Activated CD4-positive, alpha-beta T cell treated with anti-CD3 and anti-CD28 coated beads for 36 hours (primary cell): ENCODE measurements at places on chromosomes 2 and 18. TPM values are rescaled to one million over a fixed set of nuclear protein-coding genes. Genes with fewer than 3 reads are reported as not detected.

UGT1A8 gene
- not detected for total RNA-seq

INHA gene
- total RNA-seq, result not detected

ST3GAL5 gene
- 7.3 TPM for total RNA-seq

COLEC12 gene
- total RNA-seq, result not detected

TDRD15 gene
- total RNA-seq, result not detected

ERLEC1 gene
- total RNA-seq, result 18.3 TPM

RTKN gene
- total RNA-seq, result 1.8 TPM

ASPRV1 gene
- 0.73 TPM for total RNA-seq

GRCh38 chr2:144424559-144425240 is 95.2 kb downstream of the ZEB2 start:
- no peak overlapping the region for H3K4me3 ChIP-seq
- peaks cover 9% of the 10 kb centered on the region for H3K27me3 ChIP-seq
- peaks cover 7% of the 10 kb centered on the region for H3K4me1 ChIP-seq

GRCh38 chr2:241190291-241190981 is 2.0 kb downstream of the ANO7 start:
- H3K4me1 ChIP-seq, result no peaks in the 10 kb centered on the region
- DNase-seq, result no peak
- no peak overlapping the region for H3K4me3 ChIP-seq
- H3K27me3 ChIP-seq, result no peaks in the 10 kb centered on the region
- H3K36me3 ChIP-seq, result no peaks in the 10 kb centered on the region

GRCh38 chr18:80034852-80035406 is 695 bp downstream of the RBFA start:
- no peaks in the 10 kb centered on the region for H3K27me3 ChIP-seq
- H3K27ac ChIP-seq, result peak overlapping the region; percentile 86
- H3K4me1 ChIP-seq, result peaks cover 21% of the 10 kb centered on the region
- no peak for DNase-seq

GRCh38 chr2:168731002-168731401 is 71.4 kb upstream of the NOSTRIN start:
- no peaks in the 10 kb centered on the region for H3K27me3 ChIP-seq
- no peaks in the 10 kb centered on the region for H3K4me1 ChIP-seq
- H3K36me3 ChIP-seq, result peaks cover 5% of the 10 kb centered on the region
- H3K27ac ChIP-seq, result no peak overlapping the region

DNA sequence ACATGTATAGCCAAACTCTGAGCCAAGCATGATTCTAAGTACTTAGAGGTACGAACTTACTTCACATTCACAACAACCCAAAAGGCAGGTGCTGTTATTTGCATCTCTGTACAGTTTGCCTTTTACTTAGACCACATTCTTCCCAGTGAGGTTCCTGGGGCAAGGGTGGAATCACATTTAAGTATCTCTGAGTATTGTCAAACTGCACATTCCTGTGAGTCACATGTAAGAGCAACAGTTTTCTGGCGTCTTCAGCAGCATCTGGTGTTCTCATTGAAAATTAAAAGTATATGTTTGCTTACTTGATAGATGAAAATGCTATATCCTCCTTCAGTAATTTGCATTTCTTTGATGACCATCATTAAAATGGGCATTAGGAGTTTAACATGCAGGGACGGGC is 119.1 kb downstream of the UXS1 start:
- H3K27ac ChIP-seq, result no peak overlapping the region
- H3K36me3 ChIP-seq, result no peaks in the 10 kb centered on the region
- no peak for DNase-seq
- peaks cover 33% of the 10 kb centered on the region for H3K4me1 ChIP-seq
- H3K4me3 ChIP-seq, result no peak overlapping the region

DNA sequence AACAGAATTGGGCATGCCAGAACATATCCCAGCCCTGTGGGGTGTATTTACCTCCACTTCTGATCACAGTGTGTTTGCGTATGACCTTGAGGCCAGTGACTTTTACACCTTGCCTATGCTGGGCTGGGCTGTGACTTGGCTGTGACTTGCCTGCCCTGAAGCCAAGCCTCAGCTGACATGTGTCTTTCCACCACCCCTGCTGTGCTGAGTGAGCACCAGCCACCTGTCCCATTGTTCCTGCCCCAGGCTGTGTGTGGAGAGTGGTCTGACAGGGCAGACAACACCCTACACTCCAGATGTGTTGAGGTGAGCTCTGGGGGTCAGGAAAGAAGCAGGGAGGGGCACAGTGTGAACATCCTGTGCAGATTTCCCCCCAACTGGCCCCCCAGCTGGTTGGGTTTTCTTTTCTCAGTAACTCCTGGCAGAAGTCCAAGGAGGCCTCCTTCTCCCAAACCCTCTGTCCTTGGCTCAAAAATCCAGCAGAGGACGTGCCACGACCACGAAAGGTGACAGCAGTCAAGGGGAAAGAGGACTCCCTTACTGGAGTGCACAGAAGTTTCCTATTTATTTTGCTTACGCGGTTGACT is 5.1 kb upstream of the STEAP3 start:
- no peak overlapping the region for H3K4me3 ChIP-seq
- peak; percentile 32 for DNase-seq
- H3K27me3 ChIP-seq, result peaks cover 25% of the 10 kb centered on the region
- H3K4me1 ChIP-seq, result no peaks in the 10 kb centered on the region
- H3K36me3 ChIP-seq, result no peaks in the 10 kb centered on the region

DNA sequence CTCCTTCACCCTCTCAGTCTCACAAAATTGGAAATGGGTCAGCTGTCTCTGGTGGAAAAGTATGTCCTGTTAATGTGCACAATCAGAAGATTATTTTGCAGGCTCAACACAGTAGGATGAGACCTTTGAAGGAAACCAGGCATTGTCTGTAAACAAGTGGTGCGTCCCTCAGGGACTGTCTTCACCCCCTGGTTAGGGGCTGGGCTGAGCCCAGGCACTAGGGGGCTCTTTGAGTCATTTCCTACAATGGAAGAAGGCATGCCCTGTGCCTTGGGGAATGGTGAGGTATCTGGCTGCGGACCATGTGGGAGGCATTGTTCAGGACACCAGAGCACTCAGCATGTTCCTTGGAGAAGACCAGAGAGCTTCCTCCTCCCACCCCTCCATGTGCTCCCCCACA is 26.8 kb downstream of the PKDCC start:
- no peaks in the 10 kb centered on the region for H3K4me1 ChIP-seq
- no peak for DNase-seq
- peaks cover 4% of the 10 kb centered on the region for H3K27me3 ChIP-seq
- H3K27ac ChIP-seq, result no peak overlapping the region

- H3K36me3 ChIP-seq, result no peaks in the 10 kb centered on the region
- H3K27me3 ChIP-seq, result no peaks in the 10 kb centered on the region
- H3K4me1 ChIP-seq, result no peaks in the 10 kb centered on the region
- H3K27ac ChIP-seq, result no peak overlapping the region
- H3K4me3 ChIP-seq, result no peak overlapping the region
- no peak for DNase-seq
Measured at GRCh38 chr2:107303964-107304363, 418.0 kb upstream of the ST6GAL2 start.

DNA sequence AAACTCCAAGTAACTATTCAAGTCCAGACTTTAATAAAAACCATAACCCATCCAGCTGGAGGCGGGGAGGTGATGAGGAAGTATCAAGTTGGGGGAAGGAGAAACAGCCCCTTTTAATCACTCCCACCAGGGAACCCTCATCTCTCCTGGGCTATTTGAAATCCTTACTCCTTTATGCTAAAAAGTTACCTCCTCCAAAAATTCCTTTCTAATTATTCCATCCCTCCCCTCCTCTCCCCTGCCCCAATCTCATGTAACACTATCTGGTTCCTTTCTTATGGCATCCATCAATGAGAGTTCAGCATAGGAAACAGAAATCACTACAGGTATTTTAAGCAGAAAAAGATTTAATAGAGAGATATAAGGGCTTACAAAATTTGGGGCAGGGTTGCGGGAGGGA is 9.3 kb upstream of the SLC14A2 start:
- no peaks in the 10 kb centered on the region for H3K36me3 ChIP-seq
- no peak overlapping the region for H3K27ac ChIP-seq
- no peaks in the 10 kb centered on the region for H3K4me1 ChIP-seq
- H3K4me3 ChIP-seq, result no peak overlapping the region
- DNase-seq, result no peak
- H3K27me3 ChIP-seq, result peaks cover 15% of the 10 kb centered on the region

- peaks cover 7% of the 10 kb centered on the region for H3K27me3 ChIP-seq
- no peaks in the 10 kb centered on the region for H3K36me3 ChIP-seq
- no peak overlapping the region for H3K27ac ChIP-seq
- H3K4me1 ChIP-seq, result peaks cover 30% of the 10 kb centered on the region
- DNase-seq, result no peak
Measured at GRCh38 chr18:13222856-13223281, 4.3 kb downstream of the LDLRAD4 start.

GRCh38 chr2:182667315-182667695 is 48.8 kb upstream of the DNAJC10 start:
- H3K27ac ChIP-seq, result no peak overlapping the region
- no peaks in the 10 kb centered on the region for H3K36me3 ChIP-seq
- no peak overlapping the region for H3K4me3 ChIP-seq
- H3K27me3 ChIP-seq, result peaks cover 3% of the 10 kb centered on the region

- no peak overlapping the region for H3K4me3 ChIP-seq
- no peaks in the 10 kb centered on the region for H3K4me1 ChIP-seq
- no peak for DNase-seq
- H3K27ac ChIP-seq, result no peak overlapping the region
- H3K27me3 ChIP-seq, result peaks cover 13% of the 10 kb centered on the region
Measured at GRCh38 chr18:45352874-45353273, 262.4 kb upstream of the SLC14A2 start.

DNA sequence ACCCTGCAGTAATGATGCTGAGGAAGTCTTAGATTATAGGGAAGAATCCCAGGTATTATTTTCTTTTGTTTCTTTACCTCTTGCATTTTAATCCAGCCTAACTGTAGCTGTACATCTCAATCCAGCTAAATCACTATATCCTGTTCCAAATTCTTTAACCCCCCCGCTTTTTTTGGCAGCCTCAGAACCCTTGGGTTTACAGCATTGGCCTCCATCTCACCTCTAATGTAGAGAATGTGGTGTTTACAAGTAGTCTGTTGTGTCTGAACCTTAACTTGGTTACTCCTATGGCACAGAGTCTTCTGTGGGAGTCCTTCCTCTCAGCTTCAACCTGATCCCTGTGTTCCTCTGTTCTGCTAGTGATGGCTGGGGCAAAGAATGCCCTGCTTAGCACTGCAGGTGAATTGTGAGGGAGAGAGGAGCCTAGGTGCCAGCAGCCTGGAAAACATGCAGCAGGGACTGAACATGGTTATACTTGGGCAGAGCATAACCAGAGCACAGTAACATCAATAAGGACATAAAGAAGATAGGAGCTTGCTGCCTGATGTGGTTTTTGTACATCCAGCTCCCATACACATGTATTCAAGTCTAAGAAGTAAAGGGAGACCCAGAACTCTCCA is 130.2 kb downstream of the FAM124B start:
- no peaks in the 10 kb centered on the region for H3K4me1 ChIP-seq
- H3K27me3 ChIP-seq, result peaks cover 4% of the 10 kb centered on the region
- DNase-seq, result no peak
- H3K4me3 ChIP-seq, result no peak overlapping the region

GRCh38 chr2:5991305-5991968 is 299.3 kb downstream of the SOX11 start:
- H3K4me1 ChIP-seq, result no peaks in the 10 kb centered on the region
- DNase-seq, result no peak
- H3K27ac ChIP-seq, result no peak overlapping the region
- H3K36me3 ChIP-seq, result no peaks in the 10 kb centered on the region

DNA sequence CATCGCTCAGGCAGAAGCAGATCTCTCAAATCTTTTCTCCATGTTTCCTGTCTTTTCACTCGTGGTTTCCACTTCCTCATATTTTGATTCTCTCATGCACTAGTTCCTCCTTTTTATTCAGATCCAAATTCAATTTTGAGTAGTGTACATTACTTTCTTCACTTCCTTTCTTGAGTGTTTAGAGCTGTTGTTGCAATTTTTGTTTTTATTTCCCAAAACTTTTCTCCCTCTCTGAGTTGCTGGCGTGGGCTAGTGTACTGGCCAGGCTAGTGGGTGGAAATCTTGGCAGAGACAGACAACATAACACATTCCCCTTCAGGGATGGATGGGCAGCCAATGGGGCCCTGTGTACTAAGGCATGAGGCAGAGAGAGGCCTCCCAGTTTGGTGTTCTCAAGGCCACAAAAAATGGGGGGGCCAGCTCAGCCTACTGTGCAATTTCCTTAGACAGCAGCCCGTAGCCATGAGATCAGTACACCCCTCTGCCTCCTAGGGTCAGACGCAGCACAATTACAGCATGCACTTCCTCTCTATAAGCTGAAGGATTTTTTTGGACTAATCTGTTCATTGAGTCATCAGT is 145.1 kb upstream of the PID1 start:
- DNase-seq, result no peak
- no peak overlapping the region for H3K4me3 ChIP-seq
- no peaks in the 10 kb centered on the region for H3K4me1 ChIP-seq
- H3K27ac ChIP-seq, result no peak overlapping the region
- peaks cover 5% of the 10 kb centered on the region for H3K27me3 ChIP-seq

- no peaks in the 10 kb centered on the region for H3K27me3 ChIP-seq
- H3K36me3 ChIP-seq, result no peaks in the 10 kb centered on the region
- H3K4me1 ChIP-seq, result no peaks in the 10 kb centered on the region
Measured at GRCh38 chr18:60664736-60665135, 292.2 kb upstream of the MC4R start.

DNA sequence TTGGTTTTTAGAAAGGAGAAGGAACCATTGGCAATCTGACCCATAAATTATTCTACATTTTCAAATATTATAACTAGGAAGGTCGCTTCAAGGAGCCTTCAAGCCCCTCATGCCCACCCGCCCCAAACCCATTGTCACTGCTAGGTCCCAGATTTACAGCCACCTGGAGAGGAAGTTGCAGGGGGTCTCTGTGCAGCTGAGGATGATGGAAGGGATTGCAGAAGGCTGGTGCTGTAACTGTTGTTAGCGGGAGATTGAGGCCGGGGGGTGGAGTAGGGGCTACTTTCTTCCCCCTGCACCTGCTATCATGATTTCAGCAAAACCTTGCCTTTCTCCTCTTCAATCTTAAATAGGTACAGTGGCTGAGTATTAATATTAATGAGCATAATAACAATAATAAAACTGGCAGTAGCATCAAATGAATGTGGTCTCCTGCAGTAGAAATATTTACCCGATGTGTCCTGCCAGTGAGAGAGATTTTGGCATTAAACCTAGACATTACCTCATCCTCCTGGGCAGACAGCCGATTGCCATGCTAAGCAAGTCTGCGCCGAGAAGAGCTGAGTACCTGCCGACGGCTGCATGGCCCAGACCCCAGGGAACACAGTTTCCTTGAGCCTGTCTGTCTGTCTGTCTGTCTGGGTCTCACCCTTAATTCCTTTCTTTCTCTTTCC is 225.4 kb downstream of the FAM210A start:
- DNase-seq, result no peak
- no peak overlapping the region for H3K4me3 ChIP-seq
- H3K27ac ChIP-seq, result peak overlapping the region; percentile 51

DNA sequence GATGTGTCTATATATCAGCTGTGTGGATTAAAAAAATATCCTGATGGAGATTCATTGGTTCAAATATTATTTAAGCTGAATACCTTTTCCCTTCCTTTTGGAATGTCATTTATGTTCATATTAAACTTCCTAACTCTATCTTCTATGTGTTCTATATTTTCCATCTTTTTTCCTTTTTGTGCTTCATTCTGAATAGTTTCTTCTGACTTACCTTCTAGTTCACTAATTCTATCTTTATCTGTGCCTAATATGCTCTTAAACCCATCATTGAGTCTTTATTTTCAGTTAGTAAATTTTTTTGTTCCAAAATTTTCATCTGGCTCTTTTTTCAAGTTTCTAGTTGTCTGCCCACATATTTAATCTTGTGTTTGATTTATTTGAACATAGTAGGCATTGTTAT is 219.4 kb upstream of the STON1 start:
- peaks cover 17% of the 10 kb centered on the region for H3K4me1 ChIP-seq
- DNase-seq, result no peak
- H3K4me3 ChIP-seq, result no peak overlapping the region
- H3K27ac ChIP-seq, result no peak overlapping the region
- H3K36me3 ChIP-seq, result peaks cover 7% of the 10 kb centered on the region
